BJ (cell line): ENCODE measurements at places on chromosomes 7 and 10.

DNA sequence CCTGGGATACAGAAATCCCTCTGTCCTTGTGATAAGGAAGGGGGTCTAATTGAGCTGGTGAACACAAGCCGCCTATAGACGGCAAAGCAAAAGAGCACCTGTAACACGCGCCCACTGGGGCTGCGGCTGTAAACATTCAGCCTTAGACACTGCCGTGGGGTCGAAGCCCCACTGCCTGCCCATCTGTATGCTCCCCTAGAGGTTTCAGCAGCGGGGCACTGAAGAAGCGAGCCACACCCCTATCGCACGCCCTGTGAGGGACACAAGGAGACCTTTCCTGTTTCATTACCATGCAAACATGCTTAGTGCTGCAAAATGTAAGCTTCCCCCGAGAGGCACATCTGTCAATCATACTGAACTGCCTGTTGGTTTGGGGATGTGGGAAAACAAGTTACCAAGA is 82.1 kb downstream of the NRP1 start:
- DNase-seq: no peak

GRCh38 chr7:139427788-139428187 is 55.7 kb downstream of the KLRG2 start:
- no peak for DNase-seq

- no peak for DNase-seq
These were observed 91.8 kb downstream of the CHST15 start for GRCh38 chr10:124001391-124002148.

- no peak for DNase-seq
These were observed 393.1 kb downstream of the TNS3 start for GRCh38 chr7:47188653-47189315.

- DNase-seq: no peak
These were observed 19.8 kb upstream of the RASSF4 start for GRCh38 chr10:44939691-44940401.

- DNase-seq: no peak
These were observed 752 bp upstream of the CAMK2G start for GRCh38 chr10:73875139-73875475.

GRCh38 chr7:91549878-91550277 is 285.6 kb downstream of the FZD1 start:
- no peak for DNase-seq

DNA sequence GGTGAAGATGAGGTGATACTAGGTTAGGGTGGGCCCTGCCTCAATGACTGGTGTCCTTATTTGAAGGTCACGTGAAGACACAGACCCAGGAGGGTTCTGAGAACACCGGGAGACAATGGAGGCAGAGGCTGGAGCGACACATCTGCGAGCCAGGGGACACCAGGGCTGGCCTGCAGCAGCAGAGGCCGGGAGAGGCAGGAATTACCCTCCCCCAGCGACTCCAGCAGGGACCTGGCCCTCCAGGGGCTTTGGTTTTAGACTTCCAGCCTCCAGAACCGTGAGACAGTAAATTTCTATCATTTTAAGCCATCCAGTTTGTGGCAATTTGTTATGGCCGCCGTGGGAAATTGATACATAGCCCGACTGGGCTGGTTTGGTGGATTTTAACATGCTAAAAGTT is 152.2 kb downstream of the DNAJB6 start:
- no peak for DNase-seq

DNA sequence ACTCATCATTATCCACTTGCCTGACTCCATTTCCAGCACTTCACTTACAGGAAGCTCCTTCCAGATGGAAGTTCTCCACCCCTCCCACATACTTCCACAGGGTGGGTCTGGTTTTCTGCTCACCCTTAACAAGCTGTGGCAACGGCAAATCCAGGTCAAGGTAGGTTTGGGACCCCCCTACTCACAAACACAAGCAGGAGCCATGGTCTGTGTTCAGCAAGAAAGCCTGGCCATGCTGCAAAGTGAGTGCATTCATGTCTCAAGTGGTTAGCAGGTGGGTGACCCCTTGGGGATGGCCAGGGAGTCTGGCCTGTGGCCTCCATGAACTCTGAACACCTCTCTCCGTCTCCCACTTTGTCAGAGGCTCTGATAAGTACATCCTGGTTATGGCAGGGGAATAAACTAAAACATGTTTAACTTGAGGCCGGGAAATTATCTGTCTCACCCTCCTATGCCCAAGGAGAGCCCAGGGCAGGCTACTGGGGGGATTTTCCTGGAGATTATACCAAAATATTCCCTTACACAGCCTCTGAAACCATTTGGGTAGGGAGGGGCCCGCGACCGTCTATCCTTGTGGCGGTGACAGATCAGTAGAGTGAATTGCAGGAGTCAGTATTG is 844 bp downstream of the XPNPEP1 start:
- no peak for DNase-seq

DNA sequence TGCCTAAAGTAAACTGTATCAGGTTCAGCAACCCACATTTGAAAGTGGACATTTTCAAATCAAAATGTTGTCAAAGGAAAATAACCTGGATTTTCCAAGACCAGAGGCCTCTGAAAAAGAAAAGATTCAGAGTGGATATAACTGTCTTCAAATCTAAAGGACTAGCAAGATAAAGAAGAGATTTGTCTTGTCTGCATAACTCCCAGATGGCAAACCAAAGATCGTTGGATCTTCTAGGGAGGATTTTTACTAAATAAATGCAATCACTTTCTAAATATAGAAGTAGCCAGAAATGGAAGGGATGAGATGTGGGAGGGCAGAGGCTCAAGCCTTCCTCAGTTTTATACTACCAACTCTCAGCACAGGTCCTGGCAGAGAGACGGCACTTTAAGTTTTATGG is 39.0 kb downstream of the CABCOCO1 start:
- no peak for DNase-seq

DNA sequence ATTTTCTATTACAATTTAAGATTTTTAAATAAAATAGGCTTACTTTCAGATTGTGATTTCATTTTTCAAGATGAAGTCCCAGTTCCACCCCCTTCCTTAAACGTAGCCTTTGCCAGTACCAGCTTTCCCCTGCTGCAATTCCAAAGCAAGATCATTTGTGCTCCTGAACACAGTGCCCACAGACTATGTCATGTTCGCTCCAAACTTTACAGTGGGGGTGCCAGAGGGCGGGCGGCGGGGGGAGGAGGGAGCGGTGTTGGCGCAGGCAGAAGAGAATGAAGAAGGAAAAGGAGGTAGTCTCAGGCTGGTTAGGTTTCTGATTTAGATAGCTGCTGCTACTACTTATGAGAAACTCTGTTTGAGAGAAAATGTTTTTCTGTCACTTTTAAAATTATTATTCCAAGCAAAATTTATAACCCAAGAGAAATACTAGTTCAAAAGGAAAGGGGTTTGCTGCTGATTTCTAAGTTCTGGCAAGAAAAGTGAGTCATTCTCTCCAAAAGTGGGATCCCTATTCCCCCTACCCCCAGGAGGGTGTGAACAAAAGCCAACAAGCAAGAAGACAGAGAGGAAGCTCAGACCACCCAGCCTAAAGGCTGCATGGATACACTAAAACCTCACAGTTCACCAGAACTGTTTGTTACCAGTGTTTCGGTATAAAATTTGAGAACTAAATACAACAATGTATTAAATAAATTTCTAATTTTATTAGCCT is 109.6 kb downstream of the SRPK2 start:
- DNase-seq: no peak

DNA sequence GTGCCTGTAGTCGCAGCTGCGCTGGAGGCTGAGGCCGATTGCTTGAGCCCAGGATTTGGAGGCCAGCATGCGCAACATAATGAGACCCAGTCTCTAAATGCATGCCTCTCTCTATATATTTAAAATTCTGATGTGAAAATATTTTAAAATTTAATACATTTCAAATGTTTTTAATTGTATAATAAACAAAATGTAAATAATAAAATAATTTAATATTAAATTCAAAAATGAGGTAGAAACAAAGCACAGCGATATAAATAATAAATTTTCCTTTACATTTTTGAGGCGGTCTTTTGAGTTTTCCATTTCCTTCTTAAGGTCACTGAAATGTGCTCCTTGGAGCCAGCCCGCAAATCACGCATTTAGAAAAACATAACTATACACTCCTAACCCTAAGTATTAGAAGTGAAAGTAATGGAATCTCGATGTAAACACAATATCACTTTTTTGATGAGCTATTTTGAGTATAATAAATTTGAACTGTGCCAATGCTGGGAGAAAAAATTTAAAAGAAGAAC is 523 bp upstream of the CDK1 start:
- no peak for DNase-seq

DNA sequence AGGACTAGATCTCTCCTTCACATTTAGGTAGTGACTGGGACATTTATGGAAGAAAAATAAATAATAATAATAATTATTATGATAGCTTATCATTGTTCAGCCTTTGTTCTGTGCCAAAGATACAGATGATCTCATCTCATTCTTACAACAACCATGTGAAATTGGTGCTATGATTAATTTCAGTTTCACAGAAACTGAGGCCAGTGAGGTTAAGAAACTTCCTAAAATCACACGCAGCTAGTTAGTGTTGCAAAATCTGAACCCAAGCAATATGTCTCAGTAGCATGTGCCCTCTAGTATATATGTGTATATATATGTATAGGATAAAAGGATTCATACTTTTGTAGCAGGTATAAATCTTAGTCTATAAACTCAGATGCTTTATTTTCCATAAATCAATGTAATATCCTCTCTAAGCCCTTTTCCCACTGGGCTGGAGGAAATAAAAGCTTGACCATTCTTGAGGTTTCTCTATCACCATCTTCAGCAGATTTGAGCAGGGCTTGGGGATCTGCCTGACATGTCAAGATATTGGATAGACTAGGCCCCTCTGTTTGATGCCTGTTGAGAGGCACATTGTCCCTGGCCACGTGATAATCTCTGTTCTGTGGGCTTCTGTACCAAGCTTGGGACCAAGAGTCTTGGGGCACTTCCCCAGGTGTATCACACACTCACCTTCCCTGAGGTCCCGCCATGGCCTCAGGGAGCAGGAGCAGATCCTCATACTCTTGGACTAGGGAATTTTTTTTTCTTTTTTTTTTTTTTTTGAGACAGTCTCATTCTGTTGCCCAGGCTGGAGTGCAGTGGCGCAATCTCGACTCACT is 172.6 kb upstream of the NRP1 start:
- no peak for DNase-seq

GRCh38 chr7:17672783-17673182 is 267.5 kb downstream of the SNX13 start:
- no peak for DNase-seq

- no peak for DNase-seq
These were observed 23.8 kb upstream of the SLF2 start for GRCh38 chr10:100888957-100889356.
